T-helper 1 cell (primary cell): ENCODE measurements at places on chromosomes 5 and 9.

DNA sequence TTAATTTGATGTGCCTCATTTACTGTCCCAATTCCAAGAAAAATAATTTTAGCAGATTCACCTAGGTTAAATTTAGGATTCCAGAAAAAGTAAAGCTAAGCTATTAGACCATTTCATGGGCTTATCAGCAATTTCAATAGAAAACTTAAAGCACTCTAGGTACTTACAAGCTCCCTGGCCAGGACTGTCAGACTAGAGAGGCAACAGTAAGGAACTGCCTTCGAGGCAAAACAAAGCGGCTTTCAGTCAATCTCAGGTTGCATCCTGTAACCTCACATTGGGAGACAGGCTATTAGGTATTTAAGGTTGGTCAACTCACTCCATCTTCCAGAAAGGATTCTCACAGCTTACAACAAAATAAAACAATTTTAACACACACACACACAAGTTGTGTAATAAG lies 48.7 kb upstream of the FSD1L start:
- DNase-seq = no peak

DNA sequence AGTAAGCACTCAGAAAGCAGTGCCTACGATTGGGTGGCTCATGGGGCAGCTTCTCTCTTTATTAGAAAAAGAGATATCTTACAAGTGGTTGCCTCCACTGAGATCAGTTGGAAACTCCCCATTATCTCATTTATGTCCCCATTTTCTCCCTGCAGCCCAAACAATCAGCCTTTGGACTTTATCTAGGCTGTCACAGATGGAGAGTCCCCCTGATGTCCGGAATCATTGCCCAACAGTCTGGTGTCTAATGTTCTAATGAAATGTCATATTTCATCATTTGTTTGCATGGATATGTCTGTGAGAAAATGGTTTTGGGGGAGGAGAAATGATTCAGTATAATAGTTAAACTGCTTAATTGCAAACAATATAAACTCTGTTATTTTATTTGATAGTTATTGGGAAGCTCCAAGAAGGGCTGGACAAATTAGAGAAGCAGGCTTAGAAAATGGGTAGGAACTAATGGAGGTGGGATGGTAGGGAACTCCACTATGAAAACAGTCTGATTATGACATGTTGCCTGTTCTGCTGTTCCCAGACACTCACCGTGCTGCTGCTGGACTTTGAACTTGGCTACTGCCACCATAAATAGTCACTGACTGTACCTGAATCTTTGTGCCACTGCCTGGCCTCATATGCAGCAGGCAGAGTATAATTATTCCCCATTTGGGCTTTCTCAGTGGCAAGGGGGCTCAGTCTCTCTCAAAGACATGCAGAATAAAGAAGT lies 38.3 kb upstream of the SMAD5 start:
- DNase-seq = no peak

GRCh38 chr5:171521219-171521633 lies 101.8 kb downstream of the FGF18 start:
- no peak for DNase-seq

DNA sequence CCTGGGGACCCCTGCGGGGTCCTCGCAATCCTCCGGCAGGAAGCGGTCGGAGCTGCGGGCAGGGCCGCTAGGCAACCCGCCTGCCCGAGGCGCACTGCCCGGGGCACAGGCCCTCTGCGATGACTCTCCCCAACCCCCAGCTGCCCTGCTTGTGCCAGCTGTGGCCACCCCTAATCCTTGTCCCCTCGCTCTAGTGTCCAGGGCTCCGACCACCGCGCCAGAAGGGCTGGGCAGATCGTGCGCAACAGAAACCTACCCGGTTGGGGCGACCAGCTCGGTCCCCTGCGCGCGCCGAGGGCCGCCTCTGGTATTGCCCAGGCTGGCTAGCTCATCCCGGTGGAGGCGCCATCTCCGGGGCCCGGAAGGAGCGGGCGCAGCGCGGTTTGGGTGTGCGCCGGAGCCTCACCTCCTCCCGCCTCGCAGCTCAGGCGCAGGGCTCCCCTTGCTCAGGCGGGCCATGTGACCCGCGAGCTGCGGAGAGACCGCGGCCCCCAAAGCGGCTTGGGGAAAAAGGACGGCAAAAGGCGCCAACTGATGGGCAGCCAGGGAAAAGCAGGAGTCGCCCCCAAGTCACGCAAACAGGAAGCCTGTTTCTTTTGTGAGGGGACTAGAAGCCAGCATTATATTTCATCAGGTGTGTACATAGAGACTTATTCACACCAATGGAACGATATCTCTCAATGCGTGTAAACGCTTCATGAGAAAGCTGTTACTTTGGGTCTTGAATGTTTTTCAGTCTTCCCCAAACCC lies 46.8 kb upstream of the RNF20 start:
- DNase-seq = no peak

GRCh38 chr9:137820161-137820855 lies 57.3 kb upstream of the CACNA1B start:
- no peak for DNase-seq

GRCh38 chr5:159525117-159525516 lies 194.8 kb upstream of the IL12B start:
- no peak for DNase-seq

- no peak for DNase-seq
Observed at GRCh38 chr5:124652514-124652819, 94.0 kb downstream of the ZNF608 start.

GRCh38 chr9:135971111-135971766 lies 10.1 kb upstream of the UBAC1 start:
- no peak for DNase-seq

GRCh38 chr9:18905883-18906629 lies 127.0 kb downstream of the SAXO1 start:
- DNase-seq = no peak
